ENCODE measurements at places on chromosomes 7 and 10. TPM values are rescaled to one million over a fixed set of nuclear protein-coding genes. Genes with fewer than 3 reads are reported as not detected.

CRTAC1 gene
- 1.1 TPM for total RNA-seq

GRCh38 chr10:118258285-118258684 is 83.8 kb downstream of the FAM204A start:
- DNase-seq: no peak
- H3K4me1 ChIP-seq: peaks cover 18% of the 10 kb centered on the region
- no peak overlapping the region for H3K27ac ChIP-seq
- H3K4me3 ChIP-seq: no peak overlapping the region
- peaks cover 97% of the 10 kb centered on the region for H3K27me3 ChIP-seq
- no peaks in the 10 kb centered on the region for H3K36me3 ChIP-seq

FGFR2 gene
- total RNA-seq: 95.0 TPM

GSDME gene
- total RNA-seq: 5.8 TPM

SLC16A12 gene
- total RNA-seq: 10.9 TPM

- DNase-seq: no peak
- peaks cover 29% of the 10 kb centered on the region for H3K4me1 ChIP-seq
- H3K27ac ChIP-seq: peak overlapping the region; percentile 21
- 0 out of 2 replicates have a peak, but pooled peaks cover 2% of the 10 kb centered on the region for H3K36me3 ChIP-seq
Measured at GRCh38 chr10:16779384-16779915, 37.8 kb downstream of the RSU1 start.

- no peak overlapping the region for H3K4me3 ChIP-seq
Measured at GRCh38 chr7:120553491-120553890, 280.5 kb downstream of the KCND2 start.

OR2A5 gene
- total RNA-seq: not detected

DNA sequence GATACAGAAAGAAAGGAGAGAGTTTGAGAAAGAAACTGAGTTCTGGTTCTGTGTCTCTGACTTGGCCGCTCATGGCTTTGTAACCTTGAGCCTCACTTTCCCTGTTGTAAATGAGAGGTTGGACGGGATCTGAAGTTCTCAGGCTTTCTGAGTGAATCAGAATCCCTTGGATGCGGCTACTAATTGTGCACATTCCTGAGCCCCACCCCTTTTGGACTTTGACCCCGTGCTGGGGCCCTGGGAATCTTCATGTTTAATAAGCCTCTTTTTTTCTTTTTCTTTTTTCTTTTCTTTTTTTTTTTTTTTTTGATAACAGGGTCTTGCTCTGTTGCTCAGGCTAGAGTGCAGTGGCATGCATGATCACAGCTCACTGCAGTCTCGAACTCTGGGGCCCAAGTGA is 26.9 kb downstream of the SLC25A28 start:
- H3K27ac ChIP-seq: no peak overlapping the region
- H3K27me3 ChIP-seq: no peaks in the 10 kb centered on the region
- no peaks in the 10 kb centered on the region for H3K36me3 ChIP-seq

DNA sequence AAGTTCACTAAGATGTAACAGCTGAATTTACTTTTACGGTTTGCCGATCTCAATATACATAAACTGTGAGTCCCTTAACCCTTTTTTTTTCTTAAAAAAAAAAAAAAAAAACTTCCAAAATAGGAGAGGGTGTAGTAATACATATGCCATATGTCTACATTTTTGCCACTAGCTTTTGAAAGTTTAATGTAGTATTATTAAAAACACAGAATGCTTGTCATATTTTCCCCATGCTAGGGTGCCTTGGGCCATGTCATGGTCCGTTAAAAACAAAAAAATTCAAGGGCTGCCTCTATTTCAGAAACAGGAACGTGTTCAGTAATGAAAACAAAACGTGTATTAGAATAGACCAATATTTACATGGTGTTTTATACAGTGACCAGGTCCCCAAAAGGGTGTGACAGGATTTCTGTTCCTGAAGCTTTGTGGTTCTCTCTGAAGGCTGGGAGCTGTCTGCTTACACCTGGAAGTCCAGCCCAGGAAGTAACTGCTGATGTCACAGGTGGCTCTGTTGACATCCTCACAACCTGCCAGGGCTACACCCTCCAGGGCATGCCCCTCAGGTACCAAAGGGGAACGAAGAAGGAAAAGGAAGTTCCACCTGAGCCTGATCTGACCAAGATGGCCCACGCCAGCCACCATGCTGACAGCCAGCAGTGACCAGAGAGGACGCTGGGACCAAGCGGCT is 79.0 kb downstream of the COBL start:
- no peaks in the 10 kb centered on the region for H3K36me3 ChIP-seq
- no peaks in the 10 kb centered on the region for H3K27me3 ChIP-seq
- no peak for DNase-seq
- no peak overlapping the region for H3K27ac ChIP-seq
- peaks cover 62% of the 10 kb centered on the region for H3K4me1 ChIP-seq

TMEM176A gene
- total RNA-seq: 0.74 TPM
